ENCODE measurements at places on chromosomes 1 and 21. TPM values are rescaled to one million over a fixed set of nuclear protein-coding genes. Genes with fewer than 3 reads are reported as not detected.
A peak's percentile ranks its signal among the peaks of the same experiment; 100 is the strongest.

The CYP4X1 gene
- not detected for total RNA-seq

The MOV10 gene
- total RNA-seq = 57.2 TPM

The ATP1A2 gene
- not detected for total RNA-seq

The OR2T29 gene
- total RNA-seq = not detected

The MRAP gene
- total RNA-seq = not detected

The OR2T2 gene
- not detected for total RNA-seq

DNA sequence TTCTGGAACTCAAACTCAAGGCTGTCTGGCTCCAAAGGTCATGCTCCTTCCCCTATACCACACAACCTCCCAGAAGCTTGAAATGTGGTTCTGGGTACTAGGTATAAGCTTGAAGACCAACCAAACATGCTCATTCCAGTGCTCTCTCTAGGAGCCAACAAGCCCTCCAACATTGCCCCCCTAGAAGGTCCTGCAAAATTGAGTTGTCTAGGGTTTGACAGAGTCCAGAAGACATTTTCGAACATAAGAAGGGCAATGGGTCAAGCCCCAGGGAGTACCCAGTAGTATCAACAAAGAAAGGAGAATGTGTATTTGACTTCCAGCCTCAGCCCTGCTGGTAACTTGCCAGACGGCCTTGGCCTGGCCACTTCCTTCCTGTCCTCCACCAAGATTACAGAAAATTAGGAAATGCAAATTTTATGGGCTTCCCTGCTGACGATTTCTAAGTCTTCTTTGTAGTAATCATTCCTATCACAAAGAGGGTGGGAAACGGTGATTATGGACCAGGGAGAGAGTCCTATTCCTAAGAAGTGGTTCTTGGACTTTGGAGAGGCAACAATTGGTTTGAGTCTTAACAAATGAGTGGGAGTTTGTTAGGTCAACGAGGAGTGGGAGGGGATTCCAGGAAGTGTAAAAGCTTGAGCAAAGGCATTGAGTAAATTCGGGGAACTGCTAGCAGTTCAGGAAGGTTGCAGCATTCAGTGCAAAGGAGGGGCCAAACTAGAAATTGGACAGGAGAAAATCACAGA, 18.7 kb upstream of the SLAMF1 start:
- no peak for DNase-seq

- DNase-seq = no peak
Measured at GRCh38 chr1:157577420-157577819, 20.5 kb downstream of the FCRL4 start.

GRCh38 chr1:117641536-117641935, 35.7 kb downstream of the TENT5C start:
- no peak for DNase-seq

DNA sequence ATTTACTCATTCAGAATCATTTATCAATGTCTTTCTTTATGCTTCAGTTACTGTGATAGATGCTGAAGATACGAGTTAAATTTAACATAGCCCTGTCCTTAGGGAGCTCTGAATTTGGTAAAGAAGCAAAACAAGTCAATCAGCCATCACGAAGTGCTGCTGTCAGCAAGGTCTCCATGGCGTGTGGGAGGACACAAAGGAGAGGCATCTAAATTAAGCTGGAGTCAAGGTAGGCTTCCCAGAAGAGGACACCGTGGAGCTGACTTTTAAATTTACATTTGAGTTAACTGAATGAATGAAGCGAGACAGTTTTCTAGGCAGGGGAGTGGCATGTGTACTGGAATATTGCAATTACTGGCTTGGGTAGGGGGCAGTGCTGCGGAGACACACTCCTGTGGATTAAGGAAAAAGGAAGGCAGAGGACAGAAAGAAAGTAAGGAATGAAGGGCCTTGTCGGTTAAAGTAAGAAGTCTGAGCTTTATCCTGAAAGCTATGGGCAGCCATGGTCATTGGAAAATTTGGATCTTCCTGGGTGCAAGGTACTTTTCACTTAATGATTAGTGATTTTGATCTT, 41.3 kb upstream of the C1orf87 start:
- DNase-seq = no peak

DNA sequence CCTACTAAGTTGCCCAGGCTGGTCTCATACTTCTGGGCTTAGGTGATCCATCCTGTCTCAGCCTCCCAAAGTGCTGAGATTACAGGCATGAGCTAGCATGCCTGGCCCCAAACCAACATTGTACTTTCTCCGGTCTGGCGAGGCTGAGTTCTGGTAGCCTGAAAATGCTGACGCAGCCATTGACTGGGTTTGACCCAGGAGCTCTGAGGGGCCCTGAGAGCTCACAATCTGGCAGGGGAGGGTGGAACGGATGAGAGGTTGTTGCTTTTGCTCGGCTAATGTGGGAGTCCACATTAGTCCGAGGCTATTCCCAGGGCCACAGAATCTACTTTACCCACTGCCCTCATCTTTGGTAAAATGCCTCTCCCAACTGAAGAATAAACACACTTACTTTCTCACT, 35.1 kb upstream of the PARP1 start:
- DNase-seq = no peak

DNA sequence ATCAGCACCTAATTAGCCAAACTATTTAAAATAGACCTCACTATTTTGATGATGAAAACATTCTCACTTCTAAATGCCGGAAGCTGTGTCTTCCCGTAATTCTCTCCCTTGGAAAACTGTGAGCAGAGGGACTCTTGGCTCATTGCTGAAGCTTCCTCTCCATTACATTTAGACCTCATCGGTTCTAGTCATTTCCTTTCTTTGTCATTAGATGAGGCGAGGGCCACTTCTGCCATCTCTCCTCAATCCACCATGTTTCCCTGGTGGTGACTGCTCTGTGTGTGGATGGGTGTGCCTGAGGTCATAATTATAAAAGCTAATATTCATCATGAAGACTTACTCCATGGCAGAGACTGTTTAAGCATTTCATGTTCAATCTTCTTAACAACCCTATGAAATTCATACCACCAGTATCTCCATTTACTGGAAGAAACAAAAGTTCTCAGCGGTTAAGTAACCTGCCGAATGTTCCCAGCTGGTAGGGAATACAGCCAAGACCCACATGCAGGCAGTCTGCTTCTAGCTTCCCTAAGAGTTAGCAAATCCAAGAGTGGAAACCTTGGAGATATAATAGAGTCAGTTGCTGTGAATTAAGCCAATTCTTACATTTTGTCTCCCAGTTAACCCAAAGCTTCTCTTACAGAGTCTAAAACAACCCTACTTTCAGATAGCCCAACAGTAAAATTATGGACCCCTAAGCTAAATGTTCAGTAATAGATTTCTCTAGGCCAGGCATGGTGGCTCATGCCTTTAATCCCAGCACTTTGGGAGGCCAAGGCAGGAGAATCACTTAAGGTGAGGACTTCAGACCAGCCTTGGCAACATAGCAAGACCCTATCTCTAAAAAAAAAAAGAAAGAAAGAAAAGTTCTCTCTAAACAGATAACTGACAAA, 156.2 kb downstream of the ZBTB18 start:
- no peak for DNase-seq

DNA sequence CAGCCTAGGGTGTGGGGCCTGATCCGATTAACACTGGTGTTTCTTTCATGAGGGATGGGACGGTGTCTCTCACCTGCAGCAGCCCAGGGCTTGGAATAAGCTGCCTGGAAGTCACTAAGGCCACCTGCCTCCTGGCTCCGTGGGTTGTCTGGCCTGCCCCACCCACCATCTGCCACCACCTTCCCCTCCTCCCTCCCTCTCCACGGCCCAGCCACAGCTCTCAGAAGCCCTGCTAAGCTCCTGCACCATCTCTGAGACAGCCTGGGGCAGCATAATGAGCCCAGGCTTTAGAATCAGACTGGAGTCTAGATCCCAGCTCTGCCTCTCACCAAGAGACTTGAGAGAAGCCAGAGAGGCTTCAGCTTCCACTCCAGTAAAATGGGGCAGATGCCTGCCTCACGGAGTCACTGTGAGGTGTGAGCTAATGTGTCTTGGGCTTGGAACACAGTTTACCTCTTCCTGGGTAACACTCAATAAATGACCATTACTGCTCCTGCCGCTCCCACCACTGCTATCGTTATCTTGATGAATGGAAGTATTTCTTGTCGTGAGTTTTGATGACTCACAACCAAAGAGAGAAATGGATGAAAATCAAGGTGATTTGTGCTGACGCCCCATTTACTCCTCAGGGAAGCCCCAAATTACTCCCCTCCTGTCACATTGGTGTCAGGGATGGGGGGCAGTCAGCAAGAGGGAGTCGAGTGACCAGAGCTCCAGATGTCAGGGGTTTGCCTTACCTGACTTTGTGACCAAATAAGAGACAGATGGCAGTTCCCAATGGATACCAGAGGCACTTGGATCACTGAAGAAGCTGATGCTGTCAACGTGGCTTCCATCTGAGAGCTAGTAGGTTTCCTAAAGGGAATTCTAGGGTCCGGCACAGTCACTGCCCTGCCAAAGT, 23.5 kb upstream of the C1QA start:
- no peak for DNase-seq

- DNase-seq = peak; percentile 49
Measured at GRCh38 chr1:38727684-38728584, 131.6 kb downstream of the RRAGC start.

All from Caki2 (cell line).